ENCODE measurements at places on chromosomes 6 and 20.

GRCh38 chr6:164107297-164107995 is 692.9 kb downstream of the QKI start:
- DNase-seq, result peak; percentile 20

GRCh38 chr6:63859528-63859927 is 223.9 kb downstream of the PHF3 start:
- DNase-seq, result no peak

DNA sequence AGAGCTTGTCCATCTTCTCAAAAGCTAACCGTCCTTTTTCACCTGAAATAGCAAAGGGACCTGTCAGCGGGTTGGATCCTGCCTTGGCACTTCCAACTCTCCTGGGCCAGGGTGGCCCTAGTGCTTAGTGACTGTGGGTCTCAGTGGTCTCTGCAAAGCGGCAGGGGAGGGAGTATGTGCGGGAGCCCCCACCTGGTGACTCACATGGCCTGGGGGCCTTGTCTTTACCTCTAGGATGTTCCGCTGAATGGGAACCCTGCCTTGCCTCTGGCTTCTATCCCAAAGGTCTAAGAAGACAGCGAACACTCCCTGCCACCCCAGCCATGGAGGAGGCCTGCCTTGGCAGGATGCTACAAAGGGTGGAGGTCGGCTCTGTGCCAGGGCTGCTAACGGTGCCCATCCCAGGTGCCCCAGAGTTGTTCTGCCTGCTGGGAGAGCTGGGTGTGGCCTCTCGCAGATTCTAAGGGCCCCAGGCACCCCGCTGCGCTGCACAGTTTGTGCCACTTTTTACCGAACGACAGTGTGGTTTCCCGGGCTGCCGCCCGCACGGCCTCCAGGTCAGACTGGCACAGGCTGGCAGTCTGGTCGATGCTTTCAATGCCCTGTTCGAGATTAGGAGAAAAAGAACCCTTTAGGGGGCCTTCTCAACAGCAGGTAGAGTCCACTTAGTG is 77.2 kb downstream of the PTPN1 start:
- no peak for DNase-seq

DNA sequence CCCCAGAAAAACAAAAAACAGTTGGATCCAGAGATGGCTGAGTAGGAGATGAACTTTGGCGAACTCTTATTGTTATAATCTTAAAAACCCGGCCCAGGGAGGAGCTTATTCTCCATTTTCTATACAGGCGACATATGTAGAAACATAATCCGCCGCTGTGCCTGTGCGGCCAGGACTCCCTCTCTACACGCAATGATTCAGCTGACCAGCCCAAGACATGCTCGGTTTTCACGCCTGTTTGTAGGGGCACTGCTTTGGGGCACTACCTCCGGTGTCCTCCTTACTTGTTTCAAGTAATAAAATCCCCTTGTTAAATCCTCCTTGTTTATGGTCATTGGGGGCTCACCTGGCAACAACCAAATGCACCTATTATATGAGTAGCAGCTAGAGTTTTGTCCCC is 89.9 kb downstream of the SEL1L2 start:
- no peak for DNase-seq

DNA sequence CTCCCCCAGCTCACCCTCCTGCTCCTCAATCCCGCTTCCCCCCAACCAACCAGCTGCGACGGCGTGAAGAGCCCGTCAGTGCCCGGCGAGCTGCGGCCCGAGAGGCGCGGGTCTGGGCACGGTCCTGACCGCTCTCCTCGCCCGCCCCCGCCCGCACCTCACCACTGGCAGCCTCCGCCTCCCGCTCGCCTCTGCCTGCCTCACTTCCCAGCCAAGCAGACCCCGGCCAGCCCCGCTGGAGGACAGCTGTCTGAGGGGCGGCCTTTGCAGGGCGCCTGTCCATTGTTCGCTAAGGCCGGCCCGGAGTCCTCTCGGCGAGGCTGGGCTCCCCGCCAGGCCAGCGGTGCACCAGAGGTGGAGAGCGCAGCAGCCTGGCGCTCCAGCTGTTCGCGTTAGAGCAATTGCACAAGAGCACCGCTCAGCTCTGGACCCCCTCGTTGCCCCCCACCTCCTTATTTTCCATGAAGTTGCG is 1.3 kb downstream of the SOBP start:
- DNase-seq, result no peak

- no peak for DNase-seq
Measured at GRCh38 chr20:294602-295001, 2.8 kb upstream of the ZCCHC3 start.

GRCh38 chr20:52004715-52005114 is 186.9 kb downstream of the ZFP64 start:
- no peak for DNase-seq

- DNase-seq, result no peak
Measured at GRCh38 chr6:125700581-125701353, 48.7 kb upstream of the HEY2 start.

- no peak for DNase-seq
Measured at GRCh38 chr20:38501858-38502436, 29.3 kb downstream of the RALGAPB start.

DNA sequence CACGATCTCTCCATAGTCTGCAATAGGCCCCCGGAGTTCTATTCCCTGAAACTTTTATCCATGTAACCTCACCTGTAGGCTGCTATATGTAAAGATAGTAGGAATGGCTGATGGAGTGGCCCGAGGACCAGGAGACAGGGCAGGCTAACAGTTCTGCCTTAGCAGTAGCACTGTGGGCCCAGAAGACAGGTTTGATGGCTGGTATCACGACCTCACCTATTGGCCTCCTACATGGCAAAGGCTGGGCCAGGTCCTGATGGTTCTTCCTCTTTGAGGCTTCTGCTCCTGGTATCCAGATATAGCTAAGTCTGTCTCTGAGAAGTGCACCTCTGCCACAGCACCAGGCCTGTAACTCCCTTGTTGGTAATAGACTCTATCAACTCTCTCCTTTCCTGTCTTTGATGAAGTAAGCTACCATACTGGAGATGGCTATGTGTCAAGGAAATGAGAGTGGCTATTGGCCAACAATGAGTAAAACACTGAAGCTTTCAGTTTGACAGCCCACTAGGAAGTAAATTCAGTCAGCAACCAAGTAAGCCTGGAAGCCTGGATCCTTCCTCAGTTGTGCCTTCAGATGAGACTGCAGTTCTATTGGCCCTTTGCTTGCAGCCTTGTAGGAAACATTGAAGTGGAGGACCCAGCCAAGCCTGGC is 5.7 kb downstream of the SPEF1 start:
- no peak for DNase-seq

DNA sequence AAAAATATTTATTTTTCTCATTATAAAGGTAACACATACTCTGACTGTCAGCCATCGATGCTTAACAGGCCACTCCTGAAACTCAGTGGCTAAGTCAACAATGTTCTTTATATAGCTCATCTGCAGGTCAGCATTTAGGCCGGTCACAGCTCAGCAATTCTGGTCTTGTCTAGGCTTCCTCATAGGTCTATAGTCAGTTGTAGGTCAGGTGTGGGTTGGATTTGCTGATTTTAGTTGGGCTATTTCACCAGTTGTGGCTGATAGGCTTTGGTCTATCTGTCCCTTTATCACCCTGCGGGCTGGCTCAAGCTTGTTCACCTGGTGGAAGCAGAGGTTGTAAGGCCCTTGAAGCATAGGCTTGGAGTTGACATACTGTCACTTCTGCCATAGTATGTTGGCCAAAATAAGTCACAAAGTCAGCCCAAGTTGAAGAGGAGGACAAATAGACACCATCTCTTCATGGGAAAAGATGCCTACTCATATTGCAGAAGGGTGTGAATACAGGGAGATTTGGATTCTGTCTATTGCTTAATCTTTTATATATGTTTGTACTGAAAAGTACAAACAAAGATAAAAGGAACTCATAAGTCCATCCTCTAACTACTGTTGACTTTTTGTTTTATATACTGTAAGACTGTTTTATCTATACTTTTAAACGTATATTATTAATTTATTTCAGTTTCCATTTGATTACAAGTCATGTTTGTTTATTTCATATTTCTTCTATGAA is 75.0 kb downstream of the BCKDHB start:
- no peak for DNase-seq

GRCh38 chr6:14844411-14844810 is 401.5 kb upstream of the JARID2 start:
- DNase-seq, result no peak

- no peak for DNase-seq
Measured at GRCh38 chr6:137657351-137657911, 163.2 kb upstream of the OLIG3 start.

- no peak for DNase-seq
Measured at GRCh38 chr20:61041481-61041880, 210.6 kb upstream of the CDH4 start.

- no peak for DNase-seq
Measured at GRCh38 chr20:919491-919916, 3.4 kb upstream of the ANGPT4 start.

DNA sequence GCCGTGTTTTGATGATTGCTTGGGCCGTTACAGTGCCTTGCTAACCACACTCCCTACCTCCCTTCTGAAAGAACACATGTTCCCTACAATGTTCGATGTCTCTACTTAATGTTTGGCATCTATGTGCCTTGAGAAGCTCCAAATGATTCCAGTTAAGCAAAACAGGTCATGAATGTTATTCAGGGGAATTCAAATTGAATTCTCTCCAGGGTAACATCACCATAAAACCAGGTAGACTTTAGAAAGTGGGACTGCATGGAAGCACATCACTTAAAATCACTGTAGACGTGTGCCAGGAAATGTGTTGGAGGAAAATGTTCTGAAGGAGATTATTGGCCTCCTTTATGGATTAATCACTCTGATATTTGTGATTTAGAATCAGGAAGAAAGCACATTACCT is 128.1 kb downstream of the ADAT2 start:
- DNase-seq, result no peak

GRCh38 chr6:7087491-7087979 is 20.2 kb upstream of the RREB1 start:
- peak; percentile 77 for DNase-seq
